ENCODE measurements at places on chromosomes 3 and 15. TPM values are rescaled to one million over a fixed set of nuclear protein-coding genes. Genes with fewer than 3 reads are reported as not detected.

DNA sequence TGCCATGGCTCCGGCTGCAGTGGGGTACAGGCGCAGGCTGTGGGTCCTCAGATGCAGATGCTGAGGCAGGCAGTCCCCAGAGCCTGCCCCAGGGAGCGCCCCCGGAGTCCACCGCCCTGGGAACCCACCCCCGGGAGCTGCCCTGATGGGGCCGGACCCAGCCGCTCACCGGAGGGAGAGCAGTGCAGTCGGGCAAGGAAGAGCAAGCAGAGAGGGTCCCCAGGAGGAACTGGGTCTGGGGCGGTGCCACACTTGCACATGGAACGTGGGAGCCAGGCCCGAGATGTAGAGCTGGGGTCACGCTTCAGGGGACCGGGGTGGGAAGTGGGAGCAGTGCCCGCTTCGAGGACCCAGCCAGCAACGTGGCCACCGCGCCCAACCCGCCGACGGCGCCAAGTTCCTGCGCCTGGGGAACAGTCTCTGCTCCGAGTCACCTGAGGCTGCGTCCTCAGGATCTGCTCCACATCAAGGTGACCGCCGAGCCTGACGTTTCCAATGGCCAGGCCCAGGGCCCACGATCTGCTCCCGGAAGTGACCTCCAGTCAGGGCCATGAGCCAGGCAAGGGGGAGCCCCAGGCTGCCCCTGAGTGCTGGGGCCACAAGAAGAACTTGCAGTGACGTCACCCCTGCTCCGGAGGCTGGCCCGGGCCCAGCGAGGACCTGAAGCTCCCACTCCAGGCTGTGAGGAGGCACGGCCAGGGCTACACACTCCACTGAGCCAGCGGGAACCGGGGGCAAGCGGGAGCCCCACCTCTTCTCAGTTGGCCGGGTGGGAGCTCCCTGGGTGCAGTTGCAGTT lies 27.0 kb upstream of the TFG start:
- DNase-seq, result no peak

- DNase-seq, result no peak
Measured at GRCh38 chr3:62028236-62028635, 345.1 kb downstream of the FEZF2 start.

- DNase-seq, result no peak
Measured at GRCh38 chr15:58046467-58046866, 19.0 kb downstream of the ALDH1A2 start.

The FBXW12 gene
- total RNA-seq, result not detected

DNA sequence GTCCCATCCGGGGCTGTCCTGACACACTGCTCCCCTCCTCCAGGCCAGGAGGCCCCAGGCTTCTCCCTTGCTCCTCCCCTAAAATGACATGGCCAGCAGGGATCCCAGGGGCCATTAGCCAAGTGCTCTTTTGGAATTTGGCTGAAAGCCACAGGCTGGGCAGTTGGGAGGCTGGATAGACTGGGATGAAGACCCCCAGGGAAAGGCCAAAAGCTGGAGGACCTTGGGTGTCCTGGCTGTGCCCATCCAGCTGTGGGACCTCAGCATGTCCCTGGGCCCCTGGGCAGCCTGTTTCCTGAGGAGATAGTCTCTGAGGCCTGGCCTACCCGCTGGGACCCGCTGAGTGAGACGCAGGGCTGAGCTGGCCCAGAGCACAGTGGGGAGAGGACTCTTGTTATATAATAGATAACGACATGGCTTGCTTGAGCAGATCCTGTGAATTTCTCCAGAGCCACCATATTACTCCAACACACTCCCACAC lies 5.7 kb upstream of the PDE8A start:
- DNase-seq, result no peak

DNA sequence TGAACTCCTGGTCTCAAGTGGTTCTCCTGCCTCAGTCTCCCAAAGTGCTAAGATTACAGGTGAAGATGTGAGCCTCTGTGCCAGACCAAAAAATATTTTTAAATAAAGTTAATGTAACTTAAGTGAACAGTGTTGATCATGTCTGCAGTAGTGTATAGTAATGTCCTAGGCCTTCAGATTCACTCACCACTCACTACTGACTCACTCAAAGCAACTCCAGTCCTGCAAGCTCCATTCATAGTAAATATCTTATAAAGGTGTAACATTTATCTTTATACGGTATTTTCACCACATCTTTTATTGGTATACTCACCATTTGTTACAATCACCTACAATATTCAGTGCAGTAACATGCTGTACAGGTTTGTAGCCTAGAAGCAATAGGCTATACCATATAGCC lies 264.2 kb downstream of the ULK4 start:
- no peak for DNase-seq

The NRROS gene
- 2.7 TPM for total RNA-seq

- peak; percentile 90 for DNase-seq
Measured at GRCh38 chr15:91942720-91943394, 89.3 kb downstream of the SLCO3A1 start.

GRCh38 chr15:71679793-71680353 lies 130.5 kb upstream of the NR2E3 start:
- DNase-seq, result peak; percentile 73

Measured in RPMI7951 (cell line).